NCI-H524 (cell line): ENCODE measurements at places on chromosomes 1 and 21.

DNA sequence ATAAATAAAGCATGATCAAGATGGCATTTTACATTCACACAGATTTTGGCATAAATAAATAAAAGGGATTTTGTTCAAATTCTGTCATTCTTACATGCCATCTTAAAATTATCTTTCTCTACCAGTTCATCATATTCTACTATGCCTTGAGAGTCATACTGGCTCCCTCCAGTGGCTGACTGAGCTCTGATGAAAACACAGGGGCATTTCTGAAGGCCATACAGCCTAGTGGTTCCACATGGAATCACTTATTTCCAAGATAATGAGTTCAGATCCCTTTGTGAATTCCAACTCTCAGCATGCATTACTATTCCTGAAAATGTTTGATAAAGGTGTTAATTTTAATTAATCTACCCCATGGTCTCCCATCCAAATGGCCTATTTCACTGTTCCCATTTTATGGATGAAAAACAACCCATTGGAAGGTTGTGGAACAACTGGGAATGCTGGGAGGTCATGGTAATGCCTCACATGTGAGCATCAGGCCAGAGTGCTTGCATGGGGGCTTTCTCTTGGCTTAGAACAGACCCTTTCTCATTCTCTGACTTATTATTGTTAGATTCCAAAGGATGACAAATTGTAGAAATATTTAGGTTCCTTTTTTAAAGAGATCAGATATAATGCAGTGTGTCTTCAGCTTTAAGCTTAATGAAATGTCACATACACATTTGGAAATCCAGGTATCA lies 622.4 kb upstream of the PKN2 start:
- no peak for DNase-seq

GRCh38 chr1:157319567-157319966 lies 181.4 kb upstream of the ETV3 start:
- no peak for DNase-seq

- no peak for DNase-seq
Observed at GRCh38 chr1:157438146-157438545, 114.2 kb downstream of the FCRL5 start.

DNA sequence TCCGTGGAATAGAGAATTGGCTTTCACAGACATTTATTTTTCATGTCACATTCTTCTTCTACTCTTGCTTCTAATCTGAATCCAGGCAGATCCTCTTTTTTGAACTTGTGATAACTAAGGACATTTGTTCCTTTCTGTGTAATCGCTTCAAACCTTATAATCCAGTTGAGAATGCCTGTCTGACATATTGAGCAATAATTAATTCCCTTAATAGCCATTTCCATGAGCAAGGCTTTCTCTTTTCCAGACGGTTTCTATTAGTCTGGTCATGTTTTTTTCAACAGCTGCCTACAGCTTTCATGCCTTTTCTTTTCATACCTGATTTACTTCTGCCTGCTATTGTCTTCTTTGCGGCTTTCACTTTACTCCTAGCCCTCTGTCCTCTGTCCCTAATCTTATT lies 163.4 kb downstream of the CYYR1 start:
- peak; percentile 39 for DNase-seq

- DNase-seq, result no peak
Observed at GRCh38 chr1:232456714-232457113, 173.2 kb downstream of the SIPA1L2 start.

DNA sequence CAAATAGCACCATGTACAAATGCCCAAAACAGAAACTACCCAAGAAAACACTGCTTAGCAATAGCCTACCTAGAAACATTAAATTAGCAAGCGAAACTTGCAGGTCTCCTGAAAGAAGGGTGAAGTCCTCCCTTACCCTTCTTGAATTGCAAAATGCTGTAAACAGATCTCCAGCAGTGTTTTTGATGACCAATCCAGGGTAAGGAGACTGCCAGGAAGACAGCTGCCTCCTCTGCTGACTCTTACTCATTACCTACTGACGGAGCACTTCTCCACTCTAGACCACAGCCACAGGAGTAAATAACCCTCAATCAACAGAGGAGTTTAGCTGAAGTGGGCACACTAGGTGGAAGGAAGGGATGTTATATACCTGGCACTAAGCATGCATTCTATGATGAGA lies 32.2 kb upstream of the GADD45A start:
- peak; percentile 4 for DNase-seq

DNA sequence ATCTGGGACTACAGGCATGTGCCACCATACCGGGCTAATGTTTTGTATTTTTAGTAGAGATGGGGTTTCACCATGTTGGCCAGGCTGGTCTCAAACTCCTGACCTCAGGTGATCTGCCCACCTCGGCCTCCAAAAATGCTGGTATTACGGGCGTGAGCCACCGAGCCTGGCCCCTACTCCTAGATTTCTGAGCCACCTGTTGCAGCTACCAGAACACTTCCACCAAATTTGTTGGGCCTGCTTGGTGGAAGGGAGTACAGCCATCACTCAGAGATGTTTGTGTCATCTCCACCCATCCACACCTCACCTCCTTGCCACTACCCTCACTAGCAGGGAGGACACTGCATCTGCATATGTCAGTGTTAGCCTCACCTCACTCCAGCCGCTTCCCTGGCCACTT lies 5.5 kb downstream of the RIMKLA start:
- no peak for DNase-seq

- no peak for DNase-seq
Observed at GRCh38 chr1:35569936-35570335, 3.2 kb upstream of the TFAP2E start.

GRCh38 chr1:234715252-234716014 lies 105.5 kb upstream of the IRF2BP2 start:
- DNase-seq, result no peak

DNA sequence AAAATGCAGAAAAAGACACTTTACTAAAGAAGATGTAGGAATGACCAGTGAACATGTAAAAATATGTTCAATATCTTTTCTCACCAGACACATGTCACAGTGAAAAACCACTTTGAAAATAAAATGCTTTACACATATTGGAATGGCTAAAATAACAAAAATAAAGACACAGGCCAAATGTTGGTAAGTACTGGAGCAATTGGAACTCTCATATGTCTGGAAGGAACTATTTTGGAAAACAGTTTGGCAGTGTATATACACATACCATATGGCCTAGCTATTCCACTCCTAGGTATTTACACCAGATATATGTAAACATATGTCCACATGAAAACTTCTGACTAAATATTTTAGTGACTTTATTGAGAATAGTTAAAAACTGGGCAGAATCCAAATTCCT lies 927.2 kb downstream of the BRINP3 start:
- DNase-seq, result no peak

GRCh38 chr1:213051127-213051880 lies at the start of gene RPS6KC1:
TSS of gene RPS6KC1 (plus strand) at chr1:213051241. CDS start at chr1:213051405, 164 bp downstream.
- peak; percentile 70 for DNase-seq

DNA sequence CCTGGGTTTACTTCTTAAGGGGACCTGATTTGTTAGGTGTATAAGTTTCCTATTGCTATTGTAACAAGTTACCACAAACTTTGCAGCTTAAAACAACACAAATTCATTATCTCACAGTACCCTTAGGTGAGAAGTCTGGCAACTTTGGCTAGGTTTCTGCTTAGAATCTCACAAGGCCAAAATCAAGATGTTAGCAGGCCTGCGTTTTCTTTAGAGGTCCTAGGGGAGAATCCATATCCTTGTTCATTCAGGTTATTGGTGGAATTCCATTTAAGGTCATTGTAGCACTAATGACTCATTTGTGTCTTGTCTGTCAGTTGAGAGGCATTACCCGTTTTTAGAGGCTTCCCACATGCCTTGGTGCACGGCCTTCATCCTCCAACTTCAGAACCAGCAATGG lies 8.2 kb upstream of the SH2D1B start:
- no peak for DNase-seq

DNA sequence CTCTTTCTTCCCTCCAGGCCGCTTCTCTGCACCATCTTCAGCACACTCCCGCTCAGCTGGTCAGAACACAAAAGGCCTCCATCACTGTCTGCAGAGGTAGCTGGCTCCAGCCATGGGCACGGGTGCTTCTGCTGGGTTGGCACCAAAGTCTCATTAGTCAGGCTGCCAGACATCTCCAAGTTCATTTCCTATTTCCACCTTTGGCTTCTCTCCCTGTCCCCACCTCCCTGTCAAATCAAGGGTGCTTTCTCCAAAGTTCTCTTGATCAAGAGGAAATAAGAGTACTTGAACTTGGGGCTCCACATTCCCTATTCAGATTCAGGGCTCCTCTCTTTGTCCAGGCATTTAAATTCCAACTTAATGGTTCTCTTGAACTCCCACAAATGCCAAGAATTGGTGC lies 33.9 kb upstream of the GRIK3 start:
- no peak for DNase-seq
